ENCODE measurements at places on chromosomes 6 and 20.
A peak's percentile ranks its signal among the peaks of the same experiment; 100 is the strongest.

DNA sequence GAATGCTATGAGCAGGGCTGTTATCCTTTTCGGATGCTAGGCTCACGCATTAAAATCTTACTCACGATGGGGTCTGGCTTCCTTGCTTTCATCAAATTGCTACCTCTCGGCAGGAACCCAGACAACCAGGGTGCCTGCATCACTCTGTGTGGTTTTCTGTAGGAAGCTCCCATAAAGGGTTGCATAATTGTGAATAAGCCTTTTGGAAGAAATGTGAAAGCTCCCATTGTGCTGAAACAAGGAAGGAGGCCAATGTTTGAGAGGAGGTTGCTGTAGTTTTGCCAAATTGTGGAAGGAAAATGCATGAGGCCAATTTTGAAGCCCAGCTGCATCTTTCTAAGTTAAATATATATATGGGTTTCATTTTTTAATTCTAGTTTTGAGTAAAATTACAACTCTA, 615.5 kb downstream of the C6orf118 start:
- DNase-seq: no peak

DNA sequence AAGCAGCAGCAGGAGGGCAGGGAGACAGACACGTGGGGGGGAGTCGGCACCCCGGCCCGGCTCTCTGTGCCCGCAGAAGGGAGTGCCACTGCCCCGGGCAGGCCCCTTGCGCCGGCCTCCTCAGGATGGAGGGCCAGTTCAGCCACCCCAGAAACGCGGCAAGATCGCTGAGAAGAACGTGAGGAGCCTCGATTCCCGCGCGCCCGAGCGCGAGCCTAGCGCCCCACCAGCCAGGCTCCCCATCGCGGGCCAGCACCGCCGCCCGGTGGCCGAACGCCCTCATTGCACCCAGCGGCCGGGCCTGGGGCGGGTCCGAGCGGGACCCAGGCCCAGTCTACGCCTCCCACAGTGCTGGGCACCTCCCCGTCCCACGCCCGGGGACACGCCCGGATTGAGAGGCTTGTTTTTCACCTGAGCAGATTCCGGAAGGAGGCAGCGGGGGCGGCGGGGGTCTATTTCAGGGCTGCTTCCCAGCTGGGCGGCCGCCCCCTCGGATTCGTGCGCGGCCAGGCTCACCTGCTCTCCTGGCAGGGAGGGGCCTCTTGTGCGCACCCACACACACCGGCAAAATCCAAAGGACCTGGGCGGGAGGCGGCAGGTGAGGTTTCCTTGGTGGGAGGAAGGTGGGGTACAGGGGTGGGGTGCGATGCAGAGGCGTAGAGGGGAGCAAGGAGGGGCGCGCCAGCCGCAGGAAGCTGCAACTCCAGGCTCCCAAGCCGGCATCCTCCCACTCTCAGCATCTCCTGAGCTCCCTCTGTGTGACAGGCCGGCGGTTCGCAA, 9.0 kb upstream of the GRM4 start:
- DNase-seq: peak; percentile 93

GRCh38 chr6:32472781-32473375, 33.2 kb downstream of the HLA-DRA start:
- DNase-seq: no peak

- no peak for DNase-seq
Observed at GRCh38 chr6:33708516-33709204, 2.8 kb downstream of the UQCC2 start.

- no peak for DNase-seq
Observed at GRCh38 chr6:136523196-136523595, 27.0 kb downstream of the MAP7 start.

DNA sequence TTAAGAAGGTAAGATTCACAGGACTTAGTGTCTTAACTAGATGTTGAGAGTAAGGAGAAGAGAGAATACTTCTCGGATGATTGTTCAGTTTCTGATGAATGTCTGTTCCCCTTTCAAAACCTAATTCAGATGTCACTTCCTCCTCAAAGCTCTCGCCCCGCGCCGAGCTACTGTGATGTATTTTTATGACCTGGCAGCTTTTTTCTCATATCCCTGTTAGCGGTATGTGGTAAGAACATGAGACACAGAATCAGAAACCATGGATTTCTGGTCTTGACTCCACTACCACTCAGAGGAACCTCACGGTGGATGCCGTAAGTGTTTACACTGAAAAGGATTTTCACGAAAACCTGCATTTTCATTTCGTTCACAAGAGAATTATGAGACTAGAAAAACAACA, 48.4 kb downstream of the CEP43 start:
- peak; percentile 73 for DNase-seq

DNA sequence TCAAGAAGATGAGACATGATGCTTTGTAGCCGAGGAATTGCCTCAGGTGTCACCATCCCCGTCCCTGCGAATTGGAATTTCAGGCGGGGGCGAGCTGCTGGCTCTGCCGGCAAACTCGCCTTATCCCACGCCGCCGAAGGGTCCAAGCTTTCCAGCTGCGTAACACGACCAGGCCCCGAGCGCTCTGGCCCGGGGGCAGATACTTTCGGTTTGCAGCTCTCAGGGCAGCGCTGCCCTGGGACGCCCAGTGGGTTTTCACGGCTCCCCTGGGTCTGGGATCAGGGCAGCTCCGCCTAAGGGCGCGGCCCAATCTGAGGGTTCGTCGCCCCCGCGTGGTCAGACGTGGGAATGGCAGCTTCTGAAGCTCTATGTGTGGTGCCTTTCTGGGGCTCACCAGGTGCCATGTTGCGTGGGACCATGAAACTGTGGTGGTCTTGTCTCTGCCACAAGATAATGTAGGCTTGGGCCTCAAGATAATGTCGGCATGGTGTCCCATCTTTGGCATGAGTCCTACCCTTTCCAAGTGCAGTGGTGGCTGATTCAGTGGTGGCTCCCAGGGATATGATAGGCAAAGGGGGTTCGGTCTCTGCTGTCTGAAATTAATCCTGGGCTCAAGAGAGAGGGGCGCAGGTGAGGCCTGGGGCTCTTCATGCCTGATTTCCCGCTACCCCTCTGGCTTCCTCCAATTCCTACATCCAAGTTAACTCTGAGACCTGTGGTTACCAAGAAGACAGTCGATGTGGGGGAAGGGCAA, 21.0 kb downstream of the PIGT start:
- peak; percentile 86 for DNase-seq

GRCh38 chr6:111874025-111874415, 768 bp upstream of the FYN start:
- DNase-seq: peak; percentile 34

DNA sequence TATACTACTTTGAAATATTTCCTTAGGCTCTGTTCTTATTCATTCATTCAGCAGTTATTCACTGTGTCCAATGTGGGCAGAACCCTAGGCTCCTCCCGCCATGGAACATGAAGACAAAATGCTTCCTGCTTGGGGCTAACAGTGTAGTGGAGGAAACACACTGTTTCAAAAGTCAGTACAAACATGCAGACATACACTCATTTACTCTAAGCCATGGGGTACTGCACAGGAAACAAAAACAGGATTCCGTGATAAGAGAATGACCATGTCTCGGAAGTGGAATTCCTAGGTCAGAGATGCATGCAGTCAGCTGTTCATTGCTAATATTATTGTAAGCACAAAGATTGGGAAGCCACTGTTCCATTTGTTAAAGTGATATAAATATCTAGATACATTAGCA, 18.4 kb upstream of the FAM209A start:
- no peak for DNase-seq

GRCh38 chr6:107124934-107125348, 9.6 kb upstream of the BEND3 start:
- DNase-seq: no peak

- DNase-seq: no peak
Observed at GRCh38 chr6:21992178-21992967, 304.5 kb downstream of the PRL start.

GRCh38 chr6:10662742-10663141, 31.7 kb downstream of the C6orf52 start:
- no peak for DNase-seq

- DNase-seq: no peak
Observed at GRCh38 chr6:88013554-88013953, 34.1 kb upstream of the SPACA1 start.

DNA sequence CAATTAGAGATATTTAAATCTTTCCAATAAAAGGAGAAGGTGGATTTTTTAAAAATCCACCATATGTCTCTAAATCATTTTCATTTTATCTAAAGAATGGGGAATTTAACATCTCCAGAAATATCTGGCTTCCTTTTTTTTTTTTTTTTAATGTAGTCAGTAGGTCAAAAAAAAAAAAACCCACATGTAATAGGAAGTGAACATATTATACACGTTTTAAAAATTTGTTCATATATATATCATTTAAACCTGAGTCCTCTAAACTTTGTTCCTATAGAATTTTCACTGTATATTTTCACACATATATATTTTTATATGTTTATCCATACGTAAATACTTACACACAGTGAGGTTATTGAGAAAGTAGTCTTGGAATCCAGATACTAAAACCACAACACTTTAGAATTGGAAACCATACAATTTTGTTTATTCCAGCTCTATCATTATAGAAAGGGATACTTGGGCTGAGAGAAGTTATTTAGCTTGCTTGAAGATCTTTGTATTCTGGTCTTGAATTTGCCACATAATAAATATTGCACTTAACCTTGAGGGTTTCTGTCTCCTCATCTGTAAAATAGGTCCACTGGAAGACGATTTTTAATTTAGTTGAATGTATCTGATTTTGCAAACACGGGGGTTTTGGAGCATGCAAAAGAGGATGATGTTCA, 62.1 kb upstream of the ZNF217 start:
- DNase-seq: no peak

GRCh38 chr20:38344107-38344701, 2.1 kb upstream of the LBP start:
- DNase-seq: no peak

GRCh38 chr6:15551798-15552197, 111.0 kb downstream of the DTNBP1 start:
- DNase-seq: no peak

GRCh38 chr6:82123632-82124031, 123.9 kb downstream of the IBTK start:
- no peak for DNase-seq

- DNase-seq: no peak
Observed at GRCh38 chr6:158770533-158771330, 48.4 kb downstream of the EZR start.

- DNase-seq: no peak
Observed at GRCh38 chr6:166492092-166492741, 94.3 kb downstream of the RAMACL start.

GRCh38 chr6:4128072-4128471, 7.3 kb downstream of the ECI2 start:
- DNase-seq: no peak

DNA sequence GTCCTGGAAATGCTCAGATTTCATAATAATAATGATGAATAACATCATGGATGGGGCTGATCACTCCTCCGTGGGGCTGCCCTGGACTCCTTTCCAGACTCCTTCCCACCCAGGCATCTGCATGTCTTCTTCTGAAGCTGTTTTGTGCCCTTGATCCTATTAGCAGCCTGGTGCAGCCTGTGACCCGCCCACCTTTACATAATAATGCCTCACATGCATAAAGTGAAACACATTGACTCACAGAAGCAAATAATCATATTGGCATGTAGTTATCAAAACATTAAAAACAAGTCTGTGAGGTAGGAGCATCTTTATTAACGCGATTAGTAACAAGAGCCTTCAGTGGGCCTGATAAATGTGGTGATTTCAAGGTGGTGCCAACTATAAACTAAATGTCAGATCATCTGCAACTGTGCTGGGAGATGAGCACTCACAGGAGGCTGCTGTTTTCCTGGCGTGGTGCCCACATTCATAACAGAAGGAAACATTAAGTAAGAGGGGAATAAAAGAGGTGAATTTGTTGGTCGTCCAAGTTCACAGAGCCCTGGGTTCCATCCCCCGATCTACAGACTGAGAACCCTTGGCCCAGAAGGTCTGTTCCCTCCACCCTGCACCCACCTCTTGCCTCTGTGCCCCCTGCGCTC, 344.7 kb downstream of the CDH4 start:
- DNase-seq: no peak

DNA sequence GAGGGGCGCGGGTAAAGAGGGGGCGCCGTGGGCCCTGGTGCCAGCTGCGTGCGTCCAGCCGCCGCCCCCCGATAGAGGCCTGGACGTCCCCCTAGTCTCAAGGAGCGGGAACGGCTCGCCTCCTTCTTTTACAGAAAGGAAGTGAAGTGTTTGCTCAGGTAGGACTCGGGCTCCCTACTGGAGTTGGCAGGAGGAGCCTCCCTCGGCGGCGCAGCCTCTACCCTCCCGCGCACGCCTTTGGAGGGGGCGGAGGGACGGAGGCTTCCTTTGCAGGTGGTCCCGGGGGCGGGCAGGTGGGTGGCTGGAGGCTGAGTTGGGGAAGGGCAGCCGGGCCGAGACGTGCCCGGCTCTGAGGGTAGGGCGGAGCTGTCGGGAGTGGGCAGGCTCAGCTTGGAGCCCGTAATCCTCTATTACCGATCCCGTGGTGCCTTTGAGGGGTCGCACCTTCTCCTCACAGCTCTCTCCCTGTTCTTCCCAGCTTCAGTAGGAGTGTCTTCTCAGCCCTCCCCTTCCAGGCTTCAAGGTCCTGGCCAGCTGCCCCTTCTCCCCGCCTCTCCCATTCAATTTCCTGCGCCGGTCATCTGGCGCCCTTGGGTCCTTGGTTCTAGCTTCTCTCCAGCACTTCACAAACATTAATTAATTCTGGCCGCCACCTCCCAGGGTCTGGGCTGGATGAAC, 728 bp downstream of the ITPR3 start:
- peak; percentile 66 for DNase-seq

DNA sequence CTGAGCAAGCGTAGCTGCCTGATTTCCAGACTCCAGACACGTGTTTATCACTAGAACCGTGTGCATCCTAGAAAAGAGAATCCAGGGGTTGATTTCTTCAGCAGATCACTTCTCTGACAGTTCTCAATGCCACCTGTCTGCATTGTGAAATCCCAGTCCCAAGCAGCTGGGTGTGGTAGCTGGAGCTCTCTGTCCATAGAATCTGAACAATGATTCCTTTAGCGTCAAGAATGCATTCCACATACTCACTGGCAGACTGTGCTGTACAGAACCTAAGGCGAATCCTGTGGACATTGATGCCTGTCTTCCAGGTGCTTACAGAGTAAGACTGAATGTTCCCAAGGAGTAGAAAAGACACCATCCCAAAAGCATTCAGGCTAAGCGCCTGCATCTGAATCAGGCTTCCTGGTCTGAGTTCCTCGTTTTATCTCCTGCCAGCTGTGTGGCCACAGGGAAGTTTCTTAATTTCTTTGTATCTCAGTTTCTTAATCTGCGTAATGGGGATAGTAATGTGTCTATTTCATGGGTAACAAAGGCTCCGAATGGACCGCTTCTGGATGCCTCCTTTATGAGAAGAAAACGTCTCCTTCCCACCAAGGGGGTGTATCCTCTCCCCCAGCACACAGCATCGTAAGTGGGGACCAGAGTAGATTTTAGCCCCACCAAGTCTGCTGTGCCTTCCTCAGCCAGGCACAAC, 10.4 kb upstream of the TRAF3IP2 start:
- no peak for DNase-seq

- DNase-seq: no peak
Observed at GRCh38 chr6:169766921-169767736, 15.7 kb downstream of the ERMARD start.

All from GM13977 (cell line).